ENCODE measurements at places on chromosomes 7 and 10.

GRCh38 chr7:151053096-151053495 is 4.6 kb downstream of the CDK5 start:
- H3K4me1 ChIP-seq = peaks cover 45% of the 10 kb centered on the region
- no peak overlapping the region for H3K4me3 ChIP-seq
- H3K36me3 ChIP-seq = peaks cover 47% of the 10 kb centered on the region
- DNase-seq = no peak
- H3K27me3 ChIP-seq = no peaks in the 10 kb centered on the region

- DNase-seq = peak; percentile 71
- H3K4me1 ChIP-seq = peaks cover 23% of the 10 kb centered on the region
- H3K4me3 ChIP-seq = no peak overlapping the region
- H3K36me3 ChIP-seq = no peaks in the 10 kb centered on the region
- H3K27ac ChIP-seq = peak overlapping the region; percentile 86
Observed at GRCh38 chr10:129023082-129023481, 444.0 kb upstream of the MGMT start.

DNA sequence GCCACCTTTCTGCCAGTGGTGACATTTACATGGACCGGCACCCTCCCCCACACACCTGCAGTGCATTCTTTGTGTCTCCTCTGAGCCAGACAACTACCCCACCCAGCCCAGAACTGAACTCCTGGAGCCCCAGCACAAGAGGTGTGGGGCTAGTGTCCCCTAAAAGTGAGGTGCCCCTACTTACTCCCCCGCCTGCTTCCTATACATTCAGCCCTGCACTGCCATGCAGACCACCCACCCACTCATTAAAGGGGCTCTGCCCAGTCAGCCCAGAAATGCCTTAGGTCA is 1.9 kb downstream of the SAP25 start:
- H3K27me3 ChIP-seq = peaks cover 9% of the 10 kb centered on the region
- H3K27ac ChIP-seq = no peak overlapping the region
- H3K4me1 ChIP-seq = peaks cover 43% of the 10 kb centered on the region
- H3K36me3 ChIP-seq = peaks cover 58% of the 10 kb centered on the region
- DNase-seq = no peak
- no peak overlapping the region for H3K4me3 ChIP-seq

DNA sequence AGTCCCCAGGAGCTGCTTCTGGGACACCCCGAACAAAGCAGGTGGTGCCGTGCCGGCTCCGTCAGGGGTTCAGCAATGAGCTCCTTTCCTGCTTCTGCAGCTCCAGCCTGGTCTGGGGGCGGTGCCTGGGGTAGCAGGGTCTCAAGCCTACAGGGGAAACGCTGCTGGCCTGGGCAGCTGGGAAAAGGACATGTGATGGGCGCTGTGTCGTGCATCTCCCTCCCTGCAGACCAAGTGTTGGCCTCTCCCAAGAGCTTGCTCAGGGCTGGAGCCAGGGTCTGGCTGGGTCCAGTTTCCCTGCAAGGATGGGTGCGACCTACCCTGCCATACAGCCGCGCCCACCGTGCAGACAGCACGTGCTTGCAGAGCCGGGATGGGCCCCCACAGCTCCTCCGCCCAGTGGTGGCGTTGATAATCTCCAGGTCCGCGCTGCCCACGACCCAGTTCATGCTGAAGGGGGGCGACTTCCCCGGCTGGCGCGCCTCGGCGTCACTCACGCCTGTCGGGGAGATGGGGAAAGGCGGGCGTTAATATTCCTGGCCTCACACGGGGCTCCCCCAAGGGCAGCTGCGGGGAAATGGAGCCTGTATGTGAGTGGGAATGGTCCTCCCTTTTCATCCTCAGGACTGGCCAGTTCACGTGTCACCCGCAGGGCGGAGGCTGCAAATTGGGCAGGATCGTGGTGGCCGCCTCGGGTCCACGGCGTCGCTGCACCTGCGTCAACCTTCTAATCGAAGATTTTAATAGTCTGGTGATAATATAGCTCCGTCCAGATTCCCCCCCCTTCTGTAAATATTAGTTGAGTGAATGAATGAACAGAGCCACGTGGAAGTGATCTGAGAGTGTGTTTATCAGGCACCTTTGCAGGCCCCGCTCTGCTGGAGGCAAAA is 128.6 kb downstream of the WDR37 start:
- peaks cover 28% of the 10 kb centered on the region for H3K4me1 ChIP-seq
- no peak overlapping the region for H3K27ac ChIP-seq
- peaks cover 2% of the 10 kb centered on the region for H3K27me3 ChIP-seq
- DNase-seq = no peak

DNA sequence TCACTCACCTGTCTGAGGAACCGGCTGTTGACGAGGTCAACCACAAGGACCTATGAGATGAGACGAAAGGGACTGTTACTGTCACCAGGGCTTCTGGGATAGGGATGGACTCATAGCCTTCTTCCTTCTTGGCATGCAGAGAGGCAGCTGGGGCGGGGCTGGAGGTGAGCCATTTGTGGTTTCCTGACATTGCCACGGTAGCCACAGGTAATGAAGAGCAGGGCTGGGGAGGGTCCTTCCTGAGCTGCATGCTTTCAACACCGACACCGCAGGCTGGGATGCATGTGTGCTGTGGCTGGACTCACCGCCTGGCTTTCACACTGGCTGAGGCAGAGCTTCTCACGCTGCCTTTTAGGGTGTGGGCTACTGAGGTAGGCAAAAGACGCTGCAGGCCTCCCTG is 46.4 kb upstream of the MKRN1 start:
- no peaks in the 10 kb centered on the region for H3K27me3 ChIP-seq
- H3K36me3 ChIP-seq = peaks cover 69% of the 10 kb centered on the region
- no peak overlapping the region for H3K4me3 ChIP-seq
- peaks cover 6% of the 10 kb centered on the region for H3K4me1 ChIP-seq

DNA sequence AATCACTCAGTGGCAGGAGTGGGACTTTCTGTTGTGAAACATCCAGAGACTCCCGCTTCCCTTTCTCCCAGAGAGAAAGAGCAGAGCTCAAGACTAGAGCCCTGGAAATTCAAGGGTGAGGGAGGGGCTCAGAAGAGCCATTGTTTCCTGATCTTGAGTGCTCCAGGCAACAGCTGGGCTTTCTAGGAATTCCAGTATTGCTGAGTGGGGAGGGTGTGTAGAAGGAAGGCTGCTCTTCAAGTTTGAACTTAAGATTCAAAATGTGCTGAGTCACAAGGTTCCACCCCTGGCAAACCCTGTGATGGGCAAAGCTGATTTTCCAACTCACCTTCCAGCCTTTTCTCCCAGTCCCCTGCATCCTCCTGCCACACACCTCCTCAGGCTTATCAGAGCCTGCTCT is 42.3 kb upstream of the MSRB2 start:
- no peaks in the 10 kb centered on the region for H3K27me3 ChIP-seq
- peaks cover 3% of the 10 kb centered on the region for H3K4me1 ChIP-seq
- no peak overlapping the region for H3K27ac ChIP-seq
- no peak for DNase-seq

GRCh38 chr7:36653008-36653662 is 71.2 kb downstream of the AOAH start:
- no peaks in the 10 kb centered on the region for H3K36me3 ChIP-seq
- DNase-seq = no peak
- no peak overlapping the region for H3K4me3 ChIP-seq
- H3K27me3 ChIP-seq = no peaks in the 10 kb centered on the region

- peaks cover 32% of the 10 kb centered on the region for H3K4me1 ChIP-seq
- no peak overlapping the region for H3K4me3 ChIP-seq
- peaks cover 67% of the 10 kb centered on the region for H3K36me3 ChIP-seq
- H3K27ac ChIP-seq = peak overlapping the region; percentile 5
Observed at GRCh38 chr7:5525271-5526099, 101.9 kb upstream of the TNRC18 start.

Measured in spinal cord (tissue), 10 donors.